ENCODE measurements at places on chromosomes 3 and 15.

GRCh38 chr15:99917252-99917651, 184.0 kb upstream of the LYSMD4 start:
- no peak for DNase-seq

DNA sequence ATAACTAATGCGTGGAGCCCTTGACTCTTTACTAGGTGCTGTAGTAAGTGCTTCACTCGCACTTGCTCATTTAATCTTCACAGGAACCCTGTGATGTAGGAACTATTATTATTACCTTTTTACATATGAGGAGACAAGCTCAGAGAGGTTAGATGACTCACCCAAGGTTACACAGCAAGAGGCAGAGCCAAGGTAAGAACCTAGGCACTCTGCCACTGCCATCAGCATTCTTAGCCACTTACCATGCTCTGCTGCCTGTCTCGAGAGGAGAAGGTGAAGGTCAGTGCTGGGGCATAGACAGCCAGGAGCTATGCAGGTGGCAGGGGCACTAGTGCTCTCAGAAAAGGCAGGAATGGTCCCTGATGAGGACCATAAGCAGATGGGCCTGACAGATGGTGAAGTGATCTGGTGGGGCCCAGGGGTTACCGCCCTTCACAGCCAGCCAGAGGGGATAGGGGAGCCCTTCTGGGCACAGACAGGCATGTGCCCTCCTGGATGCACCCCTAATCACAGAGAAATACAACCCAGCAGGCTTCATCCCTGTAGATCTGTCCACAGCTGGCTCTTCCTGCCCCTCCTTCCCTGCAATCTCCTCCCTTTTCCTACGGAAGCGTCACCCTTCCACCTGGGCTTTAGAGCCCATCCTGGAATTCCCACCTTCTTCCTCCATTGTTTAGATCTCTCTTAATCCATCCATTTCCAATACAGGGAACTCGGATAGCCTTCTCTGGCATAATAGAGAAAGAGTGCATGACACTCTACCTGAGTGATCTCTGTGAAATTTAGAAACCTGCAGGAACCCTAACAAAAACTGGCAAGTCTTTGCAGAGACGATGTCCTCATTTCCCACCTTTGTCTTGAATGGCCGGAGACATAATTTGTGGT, 26.9 kb downstream of the ABTB1 start:
- DNase-seq, result no peak

GRCh38 chr3:166713787-166714186, 666.3 kb downstream of the ZBBX start:
- no peak for DNase-seq

DNA sequence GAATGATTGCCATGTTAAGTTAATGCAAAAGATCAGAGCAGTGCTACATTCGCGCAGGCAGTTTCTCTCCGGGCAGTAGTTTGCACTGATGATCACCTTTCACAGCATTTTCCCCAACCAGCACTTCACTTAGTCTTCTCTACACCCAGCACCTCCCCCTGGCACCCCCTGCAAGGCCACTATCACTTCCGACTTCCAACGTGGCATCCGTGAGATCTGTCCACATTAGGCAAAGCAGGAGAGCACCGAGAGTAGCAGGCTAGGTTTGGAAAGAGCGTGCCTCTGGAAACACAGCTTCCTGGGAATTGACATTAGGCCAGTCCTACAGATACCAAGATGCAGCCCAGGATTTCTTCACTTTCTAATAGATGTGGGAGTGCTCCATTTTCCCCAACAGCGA, 180.2 kb upstream of the CDIN1 start:
- no peak for DNase-seq

DNA sequence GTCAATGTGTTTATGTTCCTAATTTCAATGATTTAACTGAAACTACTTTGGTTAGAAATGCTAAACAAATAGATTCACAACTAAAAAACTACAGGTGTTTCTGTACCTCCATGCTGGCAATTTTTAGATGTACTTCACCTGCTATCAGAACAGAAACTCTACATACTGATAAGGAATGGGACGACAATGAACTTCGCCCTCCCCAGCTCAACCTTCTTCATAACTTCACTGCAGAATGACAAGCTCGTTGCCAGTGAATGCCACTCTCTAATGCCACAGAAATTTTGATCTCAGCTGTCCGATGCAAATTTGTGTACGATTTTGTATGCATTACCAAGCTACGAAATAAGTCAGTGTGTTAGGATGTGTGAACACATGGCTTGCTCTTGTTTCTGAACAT, 133.4 kb downstream of the FOXP1 start:
- no peak for DNase-seq

DNA sequence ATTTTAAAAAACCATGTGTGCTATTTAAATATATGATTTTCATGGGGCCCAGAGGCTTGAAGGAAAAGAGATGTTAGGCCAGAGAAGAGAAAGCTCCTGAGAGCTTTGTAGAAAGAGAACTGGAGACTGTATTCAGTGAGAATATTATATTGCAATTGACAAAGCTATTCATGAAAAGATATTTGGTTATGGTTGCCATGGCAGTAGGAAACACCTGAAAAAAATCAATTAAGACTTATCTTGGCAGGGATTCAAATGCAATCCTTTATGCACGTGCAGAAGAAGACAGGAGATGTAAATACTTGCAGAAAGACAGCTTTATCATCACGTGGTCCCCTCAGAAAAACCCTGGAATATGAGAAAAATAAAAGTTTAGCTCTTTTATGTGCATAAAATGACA, 636.0 kb upstream of the TBL1XR1 start:
- DNase-seq, result no peak

GRCh38 chr15:91302588-91303439, 202.8 kb downstream of the SV2B start:
- DNase-seq, result peak; percentile 80

- DNase-seq, result no peak
Observed at GRCh38 chr15:25060472-25060803, 105.7 kb downstream of the SNRPN start.

DNA sequence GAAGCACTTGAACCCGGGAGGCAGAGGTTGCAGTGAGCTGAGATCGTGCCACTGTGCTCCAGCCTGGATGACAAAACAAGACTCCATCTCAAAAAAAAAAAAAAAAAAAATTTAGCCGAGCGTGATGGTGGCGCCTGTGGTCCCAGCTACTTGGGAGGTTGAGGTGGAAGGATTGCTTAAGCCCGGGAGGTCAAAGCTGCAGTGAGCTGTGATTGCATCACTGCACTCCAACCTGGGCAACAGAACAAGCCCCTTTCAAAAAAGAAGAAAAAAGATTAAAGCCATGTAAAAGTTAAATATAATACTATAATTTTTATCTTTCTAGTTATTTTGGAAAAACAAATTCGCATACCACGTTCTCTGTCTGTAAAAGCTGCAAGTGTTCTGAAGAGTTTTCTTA, 61.9 kb upstream of the SKIL start:
- no peak for DNase-seq

GRCh38 chr3:101631098-101631796, 45.7 kb downstream of the ZBTB11 start:
- DNase-seq, result no peak

DNA sequence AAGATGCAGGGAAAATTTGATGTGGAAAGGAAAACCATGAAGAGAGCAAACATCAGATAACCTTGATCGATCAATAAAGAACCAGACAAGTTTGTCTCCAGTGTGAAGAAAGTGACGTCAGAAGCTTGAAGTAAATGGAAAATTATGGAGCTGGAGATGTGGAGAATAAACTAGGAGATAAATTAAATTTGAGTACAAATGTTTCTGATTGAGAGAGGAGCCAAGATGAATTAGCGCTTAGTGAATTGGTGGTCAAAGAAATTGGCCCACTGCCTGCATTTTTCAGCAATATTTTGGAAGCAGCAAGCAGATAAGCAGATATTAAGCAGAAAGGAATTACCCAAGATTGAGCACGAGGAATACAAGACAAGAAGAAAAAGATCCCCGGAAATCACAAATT, 567.3 kb upstream of the ZNF385D start:
- no peak for DNase-seq

Measured in AG08395 (cell line).